Hematopoietic multipotent progenitor cell treated with erythropoietin and hydrocortisone succinate and interleukin-3 and kit ligand, for 8 days (in vitro differentiated cells): ENCODE measurements at places on chromosomes 12 and 14.

DNA sequence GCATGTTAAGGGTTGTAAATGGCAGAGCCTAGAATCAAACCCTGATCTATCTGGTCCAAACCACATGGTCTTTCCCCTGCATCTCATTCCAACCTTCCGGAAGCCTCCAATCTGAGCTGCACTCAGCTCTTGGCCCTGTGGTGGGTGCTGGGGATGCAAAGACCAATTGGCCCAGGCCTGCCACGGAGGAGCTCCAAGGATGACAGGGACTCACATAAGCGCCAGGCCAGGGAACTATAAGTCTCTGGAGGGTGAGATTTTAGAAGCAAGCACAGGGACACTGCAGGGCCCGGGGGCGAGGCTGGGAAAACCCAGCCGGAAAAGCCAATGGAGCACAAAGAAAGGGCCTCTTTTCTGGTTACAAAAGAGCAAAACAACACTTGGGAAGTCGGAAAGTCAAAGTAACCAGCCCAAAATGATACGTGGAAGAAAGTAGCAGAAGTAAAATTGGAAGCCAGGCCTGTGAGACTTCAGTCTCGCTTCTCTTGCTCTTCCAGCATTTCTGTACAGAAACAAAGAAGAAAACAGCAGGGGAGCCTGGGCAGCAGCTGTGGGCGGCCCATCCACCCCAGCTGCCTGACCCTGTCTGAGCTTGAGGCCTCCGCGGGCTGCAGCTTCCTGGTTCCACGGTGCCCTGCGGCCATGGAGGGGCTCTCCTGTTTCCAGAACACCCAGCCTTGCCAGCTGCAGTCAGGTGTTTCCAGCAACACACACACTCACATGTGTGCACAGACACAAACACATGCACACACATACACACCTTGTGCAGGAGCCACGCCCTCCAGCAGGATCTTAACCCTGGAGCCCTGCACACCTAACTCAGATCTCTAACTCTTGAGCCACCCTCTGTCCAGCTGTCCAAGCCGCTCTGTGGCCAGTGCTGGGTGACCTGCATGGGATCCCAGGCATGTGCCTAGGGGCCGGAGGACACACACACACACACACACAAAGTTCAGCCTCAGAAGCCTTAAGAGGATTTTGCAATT lies 178.2 kb downstream of the BCL11B start:
- DNase-seq: no peak

DNA sequence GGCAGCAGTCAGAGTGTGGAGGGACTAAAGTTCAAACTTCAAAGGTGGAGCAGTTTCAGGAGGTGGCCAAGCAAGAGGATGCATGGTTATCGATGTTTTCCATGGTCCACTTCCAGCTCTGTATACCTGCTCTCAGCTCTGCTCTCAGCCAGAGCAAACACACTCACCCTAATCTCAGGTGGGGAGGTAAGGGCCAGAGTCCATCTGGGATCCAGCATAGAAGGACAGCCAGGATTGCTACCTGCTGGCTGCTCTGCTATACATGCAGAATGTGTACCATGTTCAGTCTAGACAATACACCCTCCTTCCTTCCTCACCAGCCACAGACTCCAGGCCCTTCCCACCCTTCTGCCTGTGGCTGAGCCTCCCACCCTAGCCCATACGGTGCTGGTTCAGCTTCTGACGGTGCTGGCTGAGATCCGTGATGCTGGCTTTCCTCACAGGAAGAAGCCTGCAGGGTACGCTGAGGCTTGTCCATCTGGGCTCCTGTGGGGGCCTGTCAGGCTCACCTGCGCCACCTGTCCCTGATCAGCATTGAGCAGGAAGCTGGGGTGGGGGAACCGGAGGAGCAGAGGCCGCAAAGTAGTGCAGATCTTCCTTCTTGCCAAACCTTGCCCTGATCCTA lies 2.4 kb downstream of the CBLN3 start:
- no peak for DNase-seq

GRCh38 chr12:58801986-58802385 lies 118.3 kb downstream of the LRIG3 start:
- DNase-seq: no peak

DNA sequence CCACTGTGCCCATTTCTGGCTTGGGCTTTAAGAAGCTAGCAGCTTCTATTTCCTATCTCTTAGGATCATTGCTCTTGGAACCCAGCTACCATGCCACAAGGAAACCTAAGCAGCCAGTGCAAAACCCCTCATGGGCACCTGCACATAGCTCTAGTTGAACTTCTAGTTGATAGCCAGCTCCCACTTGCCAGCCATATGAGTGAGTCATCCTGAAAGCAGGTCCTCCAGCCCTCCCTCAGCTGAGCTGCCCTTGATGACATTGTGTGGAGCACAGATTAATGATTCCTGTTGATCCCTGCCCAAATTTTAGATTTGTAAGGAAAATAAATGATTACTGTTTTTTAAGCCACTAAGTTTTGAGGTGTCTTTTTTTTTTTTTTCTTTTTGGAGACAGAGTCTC lies 234.2 kb upstream of the FBXO33 start:
- DNase-seq: no peak

DNA sequence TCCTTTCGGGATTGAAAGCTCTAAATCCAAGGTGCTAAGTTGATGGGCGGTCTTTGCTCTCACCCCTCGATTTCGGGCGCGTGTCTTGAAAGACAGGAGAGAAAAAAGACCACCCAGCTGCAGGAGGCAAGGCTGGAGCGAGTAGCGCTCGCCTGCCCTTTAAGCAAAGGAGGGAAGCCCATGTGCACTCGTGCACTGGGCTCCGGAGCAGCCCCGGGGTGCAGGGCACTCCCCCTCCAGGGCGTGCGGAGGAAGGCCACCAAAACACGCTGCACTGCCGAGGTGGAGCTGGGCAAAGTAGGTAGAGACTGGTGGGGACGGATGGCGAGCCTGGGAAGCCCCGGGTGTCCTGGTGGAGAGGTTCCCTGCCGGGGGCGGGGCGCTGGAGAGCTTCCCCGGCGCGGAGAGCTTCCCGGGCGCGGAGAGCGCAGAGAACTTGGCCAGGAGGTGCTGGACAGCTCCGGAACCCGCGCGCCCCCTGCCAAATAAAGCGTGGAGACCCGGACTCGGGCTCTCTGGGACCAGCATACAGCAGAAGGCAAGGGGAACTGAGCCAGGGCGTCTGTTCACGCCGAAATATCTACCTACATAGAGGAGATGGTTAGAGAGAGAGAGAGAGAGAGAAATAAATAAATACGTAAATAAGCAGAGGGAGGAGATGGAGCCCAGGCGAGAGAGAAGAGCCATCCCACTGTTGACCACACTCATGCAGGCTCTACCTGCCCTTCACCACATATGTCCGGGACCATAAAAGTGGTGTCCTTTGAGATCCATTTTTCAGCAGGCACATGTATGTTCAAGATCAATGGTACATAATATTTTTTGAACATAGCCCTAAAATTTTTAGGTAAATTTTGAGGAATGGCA lies 662 bp upstream of the NELL2 start:
- no peak for DNase-seq

DNA sequence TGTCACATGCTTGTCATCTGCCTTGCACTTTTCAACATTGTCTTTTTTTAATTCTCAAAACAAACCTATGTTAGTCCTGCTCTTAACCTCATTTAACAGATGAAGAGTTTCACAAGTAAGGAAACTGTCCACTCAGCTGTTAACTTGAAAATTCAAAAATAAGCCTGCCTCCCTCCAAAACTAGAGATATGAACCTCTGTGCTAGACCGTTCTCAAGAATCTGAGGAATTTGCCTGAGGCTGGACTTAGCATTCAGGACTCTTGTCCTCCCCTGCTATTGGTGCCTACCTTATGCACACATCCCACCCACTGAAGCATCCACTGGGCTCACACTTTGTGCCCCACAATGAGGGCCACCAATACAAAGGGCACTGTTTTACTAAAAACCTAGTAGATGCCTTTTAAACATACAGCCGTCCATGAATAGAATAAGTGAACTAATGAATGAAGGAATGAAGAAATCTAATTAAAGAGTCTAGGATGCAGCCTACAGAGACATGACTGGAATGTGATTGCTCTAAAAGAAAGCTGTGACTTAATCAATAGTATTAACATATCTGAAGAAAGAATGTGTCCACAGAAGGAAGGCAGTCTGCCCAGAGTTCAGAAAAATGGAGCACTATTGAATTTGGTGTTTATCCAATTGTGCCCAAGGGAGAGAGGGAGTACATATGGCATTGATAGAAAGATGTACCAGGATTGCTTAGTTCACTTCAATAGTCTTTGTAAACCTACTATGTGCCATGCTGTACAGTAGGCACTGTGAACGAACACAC lies 238.5 kb downstream of the SPTSSA start:
- DNase-seq: no peak

GRCh38 chr14:34426313-34427295 lies 35.4 kb downstream of the SPTSSA start:
- no peak for DNase-seq

GRCh38 chr14:55684956-55685584 lies 105.1 kb downstream of the KTN1 start:
- DNase-seq: no peak

- DNase-seq: no peak
Observed at GRCh38 chr12:52224151-52224550, 8.9 kb upstream of the KRT7 start.

- DNase-seq: no peak
Observed at GRCh38 chr14:72612041-72612440, 281.9 kb downstream of the DPF3 start.

DNA sequence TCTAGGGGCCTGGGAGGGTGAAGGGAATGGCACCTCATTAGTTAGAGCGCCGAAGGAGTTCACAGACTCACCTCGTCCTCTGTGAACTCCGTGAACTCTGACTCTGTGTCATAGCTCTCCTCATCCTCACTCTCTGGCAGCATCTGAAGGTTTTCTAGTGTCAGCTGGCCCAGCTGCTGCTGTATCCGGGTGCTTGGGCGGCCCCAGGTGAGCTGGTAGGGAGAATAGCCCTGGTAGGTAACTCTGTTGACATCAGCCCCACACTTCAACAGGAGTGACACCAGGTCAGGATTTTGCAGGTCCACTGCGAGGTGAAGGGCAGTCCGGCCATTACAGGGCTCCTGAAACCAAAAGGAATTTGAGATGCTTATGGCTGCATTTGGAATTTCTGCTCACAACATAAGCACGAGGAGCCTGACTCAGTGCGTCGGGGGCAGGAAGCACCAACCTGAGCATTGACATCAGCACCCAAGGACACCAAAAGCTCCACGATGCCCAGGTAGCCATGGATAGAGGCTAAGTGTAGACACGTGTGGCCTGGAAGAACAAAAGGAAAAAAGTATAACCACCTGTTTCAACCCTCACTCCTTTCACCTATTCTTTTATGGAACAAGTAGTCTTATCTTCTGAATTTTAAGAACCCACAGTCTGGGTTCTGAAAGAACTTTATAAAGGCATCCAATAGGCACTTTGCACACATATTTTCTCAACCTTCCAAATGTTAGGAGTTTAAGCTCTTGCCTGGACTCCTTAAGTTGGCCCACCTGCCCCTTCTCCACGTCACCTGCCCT lies 2.0 kb downstream of the NFKBIA start:
- no peak for DNase-seq

DNA sequence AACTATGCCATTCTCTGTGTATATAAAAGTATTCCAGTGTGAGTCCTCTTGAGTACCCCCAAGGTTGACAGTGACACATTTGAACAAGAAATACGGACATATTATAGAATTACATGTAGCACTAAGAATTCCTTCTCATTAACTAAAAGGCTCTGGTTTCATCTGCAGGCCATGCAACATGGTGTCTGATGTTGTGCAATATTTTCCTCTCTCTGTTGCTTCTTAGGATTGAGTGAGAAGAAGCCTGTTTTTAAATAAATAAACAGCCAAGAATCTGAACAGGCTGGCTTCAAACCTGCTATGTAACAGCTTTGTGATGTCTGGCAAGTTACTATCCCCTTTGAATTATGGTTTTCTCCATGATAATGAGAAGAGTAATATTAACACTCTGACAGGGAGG lies 22.2 kb upstream of the CCER1 start:
- no peak for DNase-seq

DNA sequence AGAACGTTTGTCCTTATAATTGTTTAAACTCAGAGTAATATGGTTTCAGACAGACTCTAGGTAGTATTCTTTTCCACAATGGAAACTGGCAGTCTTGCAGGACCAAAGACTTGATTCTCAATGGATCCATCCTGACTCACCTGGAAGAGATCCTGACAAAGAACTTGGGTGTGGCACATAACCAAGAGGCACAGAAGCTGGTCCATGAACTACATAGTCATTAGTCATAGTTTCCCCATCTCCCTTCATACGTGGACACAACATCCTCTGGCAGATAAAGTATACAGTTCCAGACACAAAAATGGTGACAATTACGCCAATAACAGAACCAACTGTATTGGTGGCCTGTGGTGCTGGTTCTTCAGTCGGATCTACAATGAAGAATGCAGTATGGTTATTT lies 55.8 kb downstream of the BCL2L14 start:
- no peak for DNase-seq

GRCh38 chr14:67589204-67589770 lies 10.8 kb downstream of the PIGH start:
- no peak for DNase-seq

DNA sequence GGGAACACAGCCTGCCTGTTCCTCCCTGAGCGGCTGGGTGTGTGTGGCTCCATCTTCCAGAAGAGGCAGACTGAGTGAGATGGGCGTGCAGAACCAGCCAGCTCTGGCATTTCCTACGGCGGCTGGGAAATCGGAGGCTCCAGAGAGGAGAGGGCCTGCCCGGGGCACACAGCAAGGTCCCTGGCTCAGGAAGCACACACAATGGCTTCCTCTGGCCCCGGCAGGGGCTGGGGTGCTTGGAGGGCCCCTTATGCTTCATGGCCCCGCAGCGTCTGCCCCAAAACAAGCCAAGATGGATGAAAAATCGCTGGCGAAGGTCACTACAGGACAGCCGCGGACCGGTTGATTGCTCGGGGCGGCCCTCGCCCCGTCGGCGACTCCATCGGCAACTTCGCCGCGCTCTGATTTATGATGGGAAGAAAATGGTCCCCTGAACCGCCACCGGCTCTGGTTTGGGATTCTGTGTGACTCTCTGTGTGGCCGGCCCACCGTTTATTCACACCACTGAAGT lies 191.5 kb upstream of the C14orf180 start:
- no peak for DNase-seq
